Thoracic aorta (tissue), 2 donors: ENCODE measurements at places on chromosomes 5 and 9. TPM values are rescaled to one million over a fixed set of nuclear protein-coding genes. Genes with fewer than 3 reads are reported as not detected.

GRCh38 chr9:89790542-89791109 is 185.8 kb downstream of the GADD45G start:
- H3K4me3 ChIP-seq, result no peak overlapping the region
- no peak for DNase-seq
- H3K27ac ChIP-seq, result no peak overlapping the region
- H3K36me3 ChIP-seq, result no peaks in the 10 kb centered on the region

- no peak for DNase-seq
- no peak overlapping the region for H3K4me3 ChIP-seq
- H3K36me3 ChIP-seq, result no peaks in the 10 kb centered on the region
- H3K4me1 ChIP-seq, result peaks cover 9% of the 10 kb centered on the region
- no peaks in the 10 kb centered on the region for H3K27me3 ChIP-seq
- no peak overlapping the region for H3K27ac ChIP-seq
Measured at GRCh38 chr9:133506653-133507038, 18.1 kb downstream of the MYMK start.

- no peaks in the 10 kb centered on the region for H3K27me3 ChIP-seq
- H3K36me3 ChIP-seq, result no peaks in the 10 kb centered on the region
- H3K4me3 ChIP-seq, result no peak overlapping the region
Measured at GRCh38 chr5:170121321-170121720, 15.6 kb downstream of the FOXI1 start.

DNA sequence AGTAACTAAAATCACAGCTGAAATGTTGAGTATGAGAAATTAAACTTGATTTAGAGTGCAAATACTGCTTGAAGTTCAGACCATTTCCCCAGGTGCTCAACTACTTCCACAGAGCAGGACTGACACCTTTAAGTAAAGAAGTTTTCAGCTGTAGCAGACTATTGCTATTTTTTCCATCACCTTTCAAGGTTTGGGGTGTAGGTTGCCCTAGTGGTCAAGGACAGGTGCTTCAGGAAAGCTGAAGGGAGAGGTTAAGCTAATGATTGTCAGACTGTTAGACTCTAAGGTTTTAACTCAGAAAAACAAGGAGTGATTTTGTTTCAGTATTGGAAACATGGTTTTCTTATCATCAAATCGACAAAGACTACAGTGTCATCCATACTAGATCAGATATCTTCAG is 162.1 kb downstream of the CCDC192 start:
- no peaks in the 10 kb centered on the region for H3K4me1 ChIP-seq
- no peaks in the 10 kb centered on the region for H3K36me3 ChIP-seq
- no peak for DNase-seq
- no peak overlapping the region for H3K4me3 ChIP-seq
- no peak overlapping the region for H3K27ac ChIP-seq
- no peaks in the 10 kb centered on the region for H3K27me3 ChIP-seq

GRCh38 chr5:153959134-153959957 is 79.4 kb downstream of the FAM114A2 start:
- no peak overlapping the region for H3K4me3 ChIP-seq
- H3K4me1 ChIP-seq, result peaks cover 29% of the 10 kb centered on the region
- no peaks in the 10 kb centered on the region for H3K27me3 ChIP-seq
- no peaks in the 10 kb centered on the region for H3K36me3 ChIP-seq

DNA sequence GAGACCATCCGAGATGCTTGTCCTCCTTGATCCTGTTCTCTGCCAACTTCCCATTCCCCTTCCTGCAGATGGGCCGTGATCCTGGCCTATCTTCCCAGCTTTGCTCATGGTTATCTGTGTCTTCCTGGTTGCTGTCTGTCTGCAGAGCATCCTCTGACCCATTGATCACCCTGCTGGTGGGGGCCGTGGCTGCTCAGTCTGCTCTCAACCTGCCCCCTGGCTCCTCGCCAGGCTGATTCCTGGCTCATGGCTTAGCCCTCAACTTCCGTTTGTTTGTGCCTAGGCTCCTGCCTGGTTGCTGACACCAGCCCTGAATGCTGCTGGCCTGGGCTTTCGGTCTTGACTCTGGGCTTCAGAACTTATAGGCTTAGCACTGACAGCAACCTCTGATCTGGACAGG is 67.1 kb upstream of the SMIM15 start:
- no peak overlapping the region for H3K4me3 ChIP-seq
- peaks cover 28% of the 10 kb centered on the region for H3K4me1 ChIP-seq
- no peak overlapping the region for H3K27ac ChIP-seq
- no peaks in the 10 kb centered on the region for H3K27me3 ChIP-seq
- no peaks in the 10 kb centered on the region for H3K36me3 ChIP-seq

DNA sequence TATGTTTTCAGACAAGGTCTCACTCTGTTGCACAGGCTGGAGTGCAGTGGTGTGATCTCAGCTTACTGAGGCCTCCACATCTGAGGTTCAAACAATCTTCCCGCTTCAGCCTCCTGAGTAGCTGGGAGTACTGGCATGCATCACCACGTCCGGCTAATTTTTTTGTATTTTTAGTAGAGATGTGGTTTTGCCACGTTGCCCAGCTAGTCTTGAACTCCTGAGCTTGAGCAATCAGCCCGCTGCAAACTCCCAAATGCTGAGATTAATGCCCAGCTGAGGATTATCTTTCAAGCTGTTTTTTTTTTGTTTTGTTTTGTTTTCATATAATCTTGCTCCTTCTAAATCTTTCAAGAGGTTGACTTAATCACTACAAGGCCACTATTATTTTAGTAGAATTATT is 47.3 kb upstream of the SLC28A3 start:
- H3K4me1 ChIP-seq, result no peaks in the 10 kb centered on the region
- no peak overlapping the region for H3K27ac ChIP-seq
- no peak for DNase-seq
- no peaks in the 10 kb centered on the region for H3K36me3 ChIP-seq
- H3K4me3 ChIP-seq, result no peak overlapping the region

GRCh38 chr5:90866333-90866732 is 307.7 kb downstream of the ADGRV1 start:
- peak overlapping the region; percentile 47 for H3K4me3 ChIP-seq
- peaks cover 5% of the 10 kb centered on the region for H3K4me1 ChIP-seq
- no peaks in the 10 kb centered on the region for H3K27me3 ChIP-seq
- DNase-seq, result no peak
- no peaks in the 10 kb centered on the region for H3K36me3 ChIP-seq

GRCh38 chr9:131977109-131977838 is 102.4 kb downstream of the MED27 start:
- H3K4me3 ChIP-seq, result no peak overlapping the region
- H3K27me3 ChIP-seq, result no peaks in the 10 kb centered on the region
- H3K36me3 ChIP-seq, result no peaks in the 10 kb centered on the region
- no peak for DNase-seq
- peaks cover 18% of the 10 kb centered on the region for H3K4me1 ChIP-seq

DNA sequence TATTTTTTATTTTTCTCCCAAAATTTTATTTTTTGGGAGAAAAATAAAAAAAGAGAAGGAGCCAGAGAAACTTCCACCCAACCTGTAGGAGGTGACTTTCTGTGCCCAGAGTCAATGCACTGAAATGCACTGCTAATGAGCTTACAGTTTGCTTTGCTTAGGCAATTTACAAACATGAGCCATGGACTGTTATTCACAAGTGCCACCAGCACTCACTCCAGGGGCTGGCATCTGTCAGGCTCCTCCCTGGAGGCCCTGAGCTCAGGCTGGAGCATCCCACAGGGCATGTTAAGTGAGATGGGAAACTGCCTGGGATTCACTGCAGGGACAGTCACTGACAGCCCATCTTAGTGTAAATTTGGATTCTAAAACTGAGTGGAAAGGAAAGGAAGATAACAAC is 74.9 kb downstream of the FANCC start:
- no peaks in the 10 kb centered on the region for H3K4me1 ChIP-seq
- peaks cover 2% of the 10 kb centered on the region for H3K36me3 ChIP-seq
- no peak for DNase-seq
- H3K27ac ChIP-seq, result no peak overlapping the region
- H3K4me3 ChIP-seq, result no peak overlapping the region

DNA sequence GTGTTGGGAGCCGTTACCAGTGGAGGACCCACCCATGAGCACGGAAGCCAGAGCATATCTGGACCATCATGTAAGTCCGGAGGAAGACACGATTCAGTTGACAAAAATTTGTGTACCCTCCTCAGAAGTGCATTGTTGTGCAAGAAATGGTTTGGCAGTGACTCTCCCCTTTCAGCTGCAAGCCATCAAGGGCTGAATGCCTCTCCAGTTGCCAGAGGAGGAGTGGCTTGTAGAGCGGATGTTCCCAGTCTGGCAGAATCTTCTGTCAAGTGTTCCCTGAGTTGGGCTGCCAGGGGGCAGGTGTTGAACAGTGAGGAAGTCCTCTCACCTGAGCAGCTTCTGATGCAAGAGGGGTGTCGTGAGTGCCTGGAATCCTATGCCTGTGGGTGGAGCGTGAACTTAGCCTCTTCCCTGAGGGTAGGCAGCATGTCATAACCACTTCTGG is 27.6 kb upstream of the CDKN2AIPNL start:
- peaks cover 5% of the 10 kb centered on the region for H3K4me1 ChIP-seq
- H3K27me3 ChIP-seq, result no peaks in the 10 kb centered on the region
- no peak for DNase-seq
- H3K4me3 ChIP-seq, result no peak overlapping the region
- H3K27ac ChIP-seq, result no peak overlapping the region

GRCh38 chr5:157172403-157172802 is 6.3 kb upstream of the GARIN3 start:
- no peaks in the 10 kb centered on the region for H3K4me1 ChIP-seq
- no peak overlapping the region for H3K4me3 ChIP-seq
- H3K27me3 ChIP-seq, result no peaks in the 10 kb centered on the region
- no peak overlapping the region for H3K27ac ChIP-seq

DNA sequence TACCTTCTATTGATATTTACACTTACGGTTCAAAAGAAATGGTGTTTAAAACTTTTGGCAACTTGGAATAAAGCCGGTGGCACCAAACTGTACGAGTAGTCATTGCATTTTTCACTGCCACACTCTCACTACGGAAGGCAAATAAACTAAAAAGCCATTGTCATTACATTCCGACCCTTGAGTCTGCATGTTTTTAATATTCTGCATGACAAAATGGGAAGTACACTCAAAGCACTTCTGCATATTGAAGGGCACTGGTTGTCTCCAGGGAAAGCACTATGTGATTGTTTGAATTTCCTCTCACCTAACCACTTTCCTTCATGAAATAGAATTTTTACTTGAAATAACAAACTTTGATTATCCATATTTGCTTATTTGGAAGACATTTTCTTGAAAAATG is 426.3 kb downstream of the CETN3 start:
- H3K4me3 ChIP-seq, result no peak overlapping the region
- H3K4me1 ChIP-seq, result peaks cover 5% of the 10 kb centered on the region
- H3K27me3 ChIP-seq, result no peaks in the 10 kb centered on the region
- no peaks in the 10 kb centered on the region for H3K36me3 ChIP-seq
- no peak for DNase-seq

- no peaks in the 10 kb centered on the region for H3K4me1 ChIP-seq
- no peak for DNase-seq
- H3K27me3 ChIP-seq, result no peaks in the 10 kb centered on the region
- H3K36me3 ChIP-seq, result peaks cover 3% of the 10 kb centered on the region
- peak within 1 kb of the TSS; percentile 53 for H3K4me3 ChIP-seq
Measured at GRCh38 chr5:141343242-141343952, at the start of gene PCDHGA3. Gene PCDHGA3, plus strand, starts transcription at chr5:141343829. Its CDS starts 205 bp downstream, at chr5:141344034.

DNA sequence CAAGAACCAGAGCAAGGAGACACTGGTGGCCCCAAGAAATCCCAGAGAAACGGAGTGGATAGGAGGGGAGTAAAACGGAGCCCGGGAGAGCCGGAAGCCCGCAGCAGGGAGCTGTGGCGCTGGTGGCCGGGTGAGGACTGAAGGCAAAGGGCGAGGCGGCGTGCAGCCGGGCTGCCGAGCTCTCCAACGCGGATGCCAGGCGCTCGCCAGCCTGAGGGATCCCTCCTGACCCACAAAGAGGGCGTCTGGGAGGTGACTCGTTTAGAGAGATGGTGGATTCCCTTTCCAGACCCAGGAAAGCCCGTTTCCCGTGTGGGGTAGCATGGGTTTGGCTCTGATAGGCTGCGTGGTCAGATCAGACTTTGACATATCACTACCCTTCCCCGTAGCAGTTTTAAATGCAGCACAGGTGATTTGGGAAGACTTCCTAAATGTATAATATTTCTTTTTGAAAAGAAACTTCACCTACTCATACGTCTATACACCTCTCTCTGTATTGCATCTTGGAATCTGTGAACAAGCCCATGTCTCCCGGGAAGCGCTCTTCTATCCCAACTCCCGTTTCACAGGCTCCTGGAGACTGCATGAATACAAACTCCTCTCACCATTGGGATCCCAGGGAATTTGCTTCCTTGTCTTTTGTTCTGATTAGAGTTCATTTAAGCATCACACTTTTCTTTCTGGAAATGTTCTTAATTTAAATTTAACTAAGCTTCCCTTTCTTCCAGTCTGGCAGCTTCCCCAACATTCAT is 158.1 kb downstream of the C9orf152 start:
- H3K4me1 ChIP-seq, result peaks cover 20% of the 10 kb centered on the region
- no peak for DNase-seq
- peak overlapping the region; percentile 95 for H3K4me3 ChIP-seq
- H3K36me3 ChIP-seq, result no peaks in the 10 kb centered on the region
- no peaks in the 10 kb centered on the region for H3K27me3 ChIP-seq
- peak overlapping the region; percentile 49 for H3K27ac ChIP-seq

DNA sequence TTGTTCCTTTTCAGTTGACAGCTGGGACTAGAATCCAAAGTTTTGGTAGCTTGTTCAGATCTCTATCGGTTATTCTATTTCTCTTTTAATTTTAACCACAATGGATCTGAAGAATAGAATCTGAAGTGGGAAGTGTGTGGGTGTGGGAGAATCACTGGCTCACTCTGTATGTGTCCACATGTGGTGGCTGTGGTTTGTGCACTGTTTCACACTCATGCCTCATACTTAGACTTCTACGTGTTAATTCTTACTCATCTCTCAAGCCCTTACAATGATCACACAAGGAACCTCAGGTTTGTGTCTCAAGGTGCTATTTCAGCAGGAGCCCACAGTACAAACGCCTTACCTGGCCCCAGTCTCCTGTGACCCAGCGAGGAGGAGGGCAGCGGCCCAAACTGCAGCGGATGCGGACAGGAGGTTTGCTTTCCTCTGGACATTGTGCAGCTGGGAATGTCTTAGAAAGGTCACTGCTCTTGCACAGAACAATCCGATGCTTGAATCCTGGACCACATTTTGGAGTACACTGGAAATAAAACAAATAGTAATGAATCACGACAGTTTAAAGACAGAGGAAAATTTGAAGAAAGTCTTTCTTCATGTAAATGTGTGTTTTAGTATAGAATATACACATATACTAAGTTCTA is 309.1 kb downstream of the ADAMTS6 start:
- H3K4me1 ChIP-seq, result no peaks in the 10 kb centered on the region
- no peak overlapping the region for H3K27ac ChIP-seq
- H3K36me3 ChIP-seq, result no peaks in the 10 kb centered on the region
- no peak overlapping the region for H3K4me3 ChIP-seq
- no peak for DNase-seq
- H3K27me3 ChIP-seq, result no peaks in the 10 kb centered on the region

GRCh38 chr5:177537389-177538361 is 16.7 kb downstream of the FAM193B start:
- peaks cover 80% of the 10 kb centered on the region for H3K4me1 ChIP-seq
- peak overlapping the region; percentile 83 for H3K27ac ChIP-seq
- peak; percentile 41 for DNase-seq
- H3K36me3 ChIP-seq, result peaks cover 23% of the 10 kb centered on the region

GADD45G gene
- 19.3 TPM for total RNA-seq

COL15A1 gene
- total RNA-seq, result 23.3 TPM

TBCA gene
- total RNA-seq, result 70.0 TPM

LCNL1 gene
- total RNA-seq, result not detected

TMC1 gene
- total RNA-seq, result not detected

HAVCR1 gene
- 2.0 TPM for total RNA-seq

CDX1 gene
- total RNA-seq, result not detected

NEURL1B gene
- 17.6 TPM for total RNA-seq

MARCOL gene
- total RNA-seq, result not detected

SLC23A1 gene
- not detected for total RNA-seq

ANXA2R gene
- total RNA-seq, result 5.3 TPM

FANCC gene
- total RNA-seq, result 9.6 TPM

BHMT gene
- total RNA-seq, result 0.41 TPM
